ENCODE measurements at places on chromosomes 4 and X.
A peak's percentile ranks its signal among the peaks of the same experiment; 100 is the strongest.

DNA sequence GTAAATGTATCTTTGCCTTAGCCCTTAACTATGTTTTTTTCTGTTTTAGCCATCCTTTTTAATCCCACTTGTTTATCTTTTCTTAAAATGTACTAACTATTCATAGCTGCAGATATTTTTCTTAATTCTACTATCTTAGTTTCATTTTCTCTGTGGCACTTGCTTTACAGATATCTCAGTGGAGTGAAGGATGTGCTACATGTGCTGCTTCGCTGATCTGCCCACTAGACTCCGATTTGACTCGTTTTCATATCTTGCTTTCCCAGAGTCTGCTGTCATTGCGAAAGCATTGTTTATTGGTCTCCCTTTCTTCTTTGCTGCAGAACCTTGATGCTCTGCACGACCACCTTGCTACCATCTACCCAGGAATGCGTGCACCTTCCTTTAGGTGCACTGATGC lies 30.6 kb downstream of the GUCY1B1 start:
- DNase-seq = no peak

- DNase-seq = no peak
These were observed 23.0 kb upstream of the PGM2 start for GRCh38 chr4:37803348-37803973.

- DNase-seq = no peak
These were observed 324.3 kb downstream of the PTTG2 start for GRCh38 chr4:38284294-38285030.

- DNase-seq = no peak
These were observed 351.3 kb downstream of the NAP1L3 start for GRCh38 chrX:93322110-93322509.

DNA sequence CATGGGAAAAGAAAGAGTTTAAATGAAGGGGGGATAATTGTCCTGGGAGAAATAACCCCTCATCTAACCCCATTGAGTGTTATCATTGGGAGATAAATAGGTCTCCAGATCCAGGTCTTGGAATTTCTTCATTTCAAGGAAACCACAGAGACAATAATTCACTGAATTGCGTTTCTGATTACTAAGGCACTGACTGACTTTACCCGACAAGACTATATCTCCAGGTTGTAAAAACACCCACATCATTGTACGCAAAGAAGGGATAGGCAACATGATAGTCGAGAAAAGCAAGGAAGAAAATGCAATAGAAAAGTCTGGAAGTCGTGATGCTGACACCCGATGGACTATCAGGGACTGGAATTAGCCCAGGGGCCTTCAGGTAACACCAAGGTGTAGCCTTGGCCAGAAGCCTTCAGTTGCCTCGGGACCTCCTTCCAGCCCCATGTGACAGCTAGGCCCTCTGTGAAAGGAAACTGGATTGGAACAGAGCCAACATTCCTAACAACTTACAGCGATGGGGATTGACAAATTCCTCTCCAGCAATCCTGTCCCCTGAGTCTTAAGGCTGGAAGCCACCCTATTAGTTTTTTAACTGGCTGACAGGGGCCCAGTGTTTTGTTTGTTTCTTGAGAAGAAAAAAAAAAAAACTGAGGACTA lies 46.5 kb upstream of the RAB9B start:
- DNase-seq = no peak

DNA sequence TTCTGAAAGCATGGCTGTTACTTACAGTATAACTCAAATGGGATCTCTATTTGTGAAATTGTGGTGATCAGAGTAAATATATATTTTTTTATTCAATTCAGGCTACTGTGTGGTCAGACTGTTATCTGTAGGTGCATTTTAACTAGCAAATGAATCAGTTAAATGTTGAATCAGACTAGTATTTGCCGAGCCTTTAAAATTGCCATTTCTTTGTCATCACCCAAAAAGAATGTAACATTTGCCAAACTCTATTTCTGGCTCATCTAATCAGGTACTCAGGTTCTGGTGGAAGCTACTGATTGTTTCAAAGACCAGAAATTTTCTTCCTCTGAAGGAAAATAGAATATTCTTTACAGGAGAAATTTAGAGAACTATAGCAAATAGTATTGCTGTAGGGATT lies 1.8 kb upstream of the NAA15 start:
- DNase-seq = no peak

DNA sequence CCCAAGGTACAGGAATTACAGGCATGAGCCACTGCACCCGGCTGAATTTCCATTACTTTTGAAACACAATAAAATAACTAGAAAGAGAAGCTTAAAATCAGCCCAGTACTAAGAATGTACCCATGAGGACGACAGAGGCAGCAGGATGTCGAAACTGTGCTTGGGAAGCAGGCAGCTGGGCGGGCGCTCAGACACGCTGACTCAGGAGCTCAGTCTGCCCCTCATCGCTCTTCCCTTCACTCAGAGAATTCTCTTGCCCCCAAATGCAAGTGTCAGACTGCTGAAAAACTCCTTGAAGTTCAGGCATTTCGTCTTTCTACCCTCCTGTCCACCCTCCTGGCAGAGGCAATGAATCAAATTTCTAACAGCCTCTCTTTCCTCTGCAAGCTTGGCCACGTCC lies 41.0 kb upstream of the CDKN2AIP start:
- DNase-seq = no peak

- DNase-seq = no peak
These were observed 17.4 kb downstream of the PAGE4 start for GRCh38 chrX:49846522-49846921.

GRCh38 chr4:15513545-15513944 lies 43.9 kb downstream of the CC2D2A start:
- DNase-seq = no peak

GRCh38 chrX:71181558-71181909 lies 36.9 kb downstream of the NLGN3 start:
- peak; percentile 4 for DNase-seq

DNA sequence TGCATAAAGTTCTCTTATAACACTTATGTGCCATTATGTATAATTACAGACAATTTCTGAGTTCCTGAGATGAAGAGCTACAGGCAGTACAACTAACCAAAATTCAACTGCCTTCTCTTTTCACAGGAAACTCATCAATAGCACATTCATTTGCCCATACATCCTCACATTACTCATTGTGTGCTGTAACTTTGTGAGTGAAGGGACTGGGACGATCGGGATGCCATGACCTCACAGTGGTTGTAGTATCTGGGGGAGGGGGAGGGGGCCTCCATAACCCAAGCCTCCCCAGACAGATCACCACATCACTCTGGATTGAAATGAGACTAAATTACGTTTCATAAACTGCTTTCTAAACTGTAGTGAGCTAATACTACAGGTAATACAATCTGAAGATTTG lies 60.7 kb downstream of the ABCG2 start:
- DNase-seq = no peak

GRCh38 chr4:90184560-90184959 lies 57.4 kb downstream of the CCSER1 start:
- DNase-seq = no peak

DNA sequence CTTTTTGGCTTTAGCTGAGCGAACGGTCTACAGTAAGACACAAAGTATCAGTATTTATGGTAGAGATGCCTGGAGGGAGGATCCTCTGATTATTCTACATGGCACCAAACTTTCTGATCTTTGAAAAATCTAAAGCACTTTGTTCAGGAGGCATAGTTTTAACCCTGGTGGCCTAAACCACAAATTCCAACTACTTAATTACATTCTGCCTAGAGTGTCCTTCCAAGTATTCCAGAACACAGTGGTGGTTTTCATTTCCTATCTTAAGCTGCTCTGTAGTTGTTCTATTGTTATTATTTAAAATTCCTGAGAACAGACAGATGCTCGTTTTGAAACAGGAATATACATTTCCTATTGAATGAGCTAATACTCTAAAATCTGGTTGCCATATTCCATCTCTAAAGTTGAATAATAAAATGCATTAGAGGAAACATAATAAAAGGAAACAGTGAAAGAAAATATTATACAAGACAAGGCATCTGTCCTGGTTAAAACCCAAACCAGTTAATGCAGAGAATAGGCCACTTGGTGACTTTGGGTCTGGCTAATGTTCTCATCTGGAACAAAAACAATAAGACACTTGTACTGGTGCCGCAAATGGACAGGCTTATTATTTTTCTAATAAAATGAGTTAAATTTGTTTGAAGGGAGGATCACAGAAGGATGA lies 657.4 kb downstream of the SPRY1 start:
- DNase-seq = no peak

- DNase-seq = no peak
These were observed 50.7 kb downstream of the MAP7D3 start for GRCh38 chrX:136200466-136200865.

- no peak for DNase-seq
These were observed 57.6 kb downstream of the PLAC1 start for GRCh38 chrX:134600714-134601113.

- no peak for DNase-seq
These were observed 444.2 kb downstream of the IDS start for GRCh38 chrX:149060921-149061320.

DNA sequence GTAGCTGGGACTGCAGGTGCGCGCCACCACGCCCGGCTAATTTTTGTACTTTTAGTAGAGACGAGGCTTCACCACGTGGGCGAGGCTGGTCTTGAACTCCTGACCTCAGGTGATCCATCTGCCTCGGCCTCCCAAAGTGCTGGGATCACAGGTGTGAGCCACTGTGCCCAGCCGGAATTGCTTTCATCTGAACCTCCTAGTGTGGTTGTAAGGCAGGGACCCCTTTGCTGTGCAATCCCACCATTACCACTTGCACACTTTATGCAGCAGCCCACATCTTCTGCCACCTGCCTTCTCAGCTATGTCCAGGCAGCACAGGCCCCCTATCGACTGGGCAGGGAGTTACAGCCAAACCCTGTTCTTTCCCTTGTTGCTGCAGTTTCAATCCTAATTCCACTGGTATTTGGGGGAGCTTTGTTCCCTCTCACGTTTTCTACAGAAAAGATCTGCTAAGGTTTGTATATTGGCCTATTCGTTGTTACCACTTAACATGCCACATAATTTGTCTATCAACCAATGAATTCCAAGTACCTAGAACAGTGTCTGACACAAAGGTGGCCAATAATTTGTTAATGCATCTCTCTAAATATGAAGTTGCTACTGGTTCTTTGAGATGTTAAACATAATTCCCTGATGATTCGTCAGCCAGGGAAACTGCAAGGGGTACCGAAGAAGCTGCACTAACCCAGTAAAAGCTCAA lies 6.5 kb downstream of the RPL39 start:
- DNase-seq = no peak

DNA sequence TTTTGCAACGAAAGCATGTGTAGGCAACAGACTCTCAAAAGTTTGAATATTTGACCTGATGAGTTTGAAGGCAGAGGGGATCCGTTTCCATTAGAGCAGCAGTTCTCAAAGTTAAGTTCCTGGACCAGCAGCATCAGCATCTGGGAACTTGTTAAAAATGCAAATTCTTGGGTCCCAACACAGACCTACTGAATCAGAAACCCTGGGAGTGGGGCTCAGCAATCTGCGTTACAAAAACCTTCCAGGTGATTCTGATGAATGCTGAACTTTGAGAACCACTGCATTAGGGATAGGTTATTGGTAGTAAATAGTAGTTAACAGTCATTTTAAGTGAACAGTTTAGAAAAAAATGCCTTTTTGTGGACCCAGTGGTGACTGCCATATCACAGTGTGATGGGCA lies 98.8 kb downstream of the PDE5A start:
- no peak for DNase-seq

- DNase-seq = no peak
These were observed 350.0 kb downstream of the CAMK2D start for GRCh38 chr4:113411496-113411938.

GRCh38 chrX:9482408-9482807 lies 17.6 kb downstream of the TBL1X start:
- no peak for DNase-seq

DNA sequence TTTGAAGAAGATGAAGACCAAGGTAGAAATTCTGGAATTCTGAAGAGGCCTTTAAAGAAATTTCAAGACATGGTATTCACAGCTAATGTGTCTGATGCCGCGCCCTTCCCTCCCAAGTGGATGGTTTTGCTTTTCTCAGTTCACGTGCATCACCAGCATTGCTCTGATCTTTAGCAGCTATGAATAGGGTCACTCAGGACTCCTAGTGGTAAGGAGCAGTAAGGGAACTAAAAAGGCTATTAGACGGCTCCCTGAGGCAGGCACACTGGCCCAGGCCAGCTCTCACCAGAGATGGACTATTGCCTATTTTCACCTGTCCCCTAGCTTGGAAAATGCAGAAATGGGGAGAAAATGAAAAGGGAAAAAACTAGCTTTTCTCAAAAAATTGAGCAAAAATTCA lies 447.5 kb upstream of the RASGEF1B start:
- DNase-seq = no peak

DNA sequence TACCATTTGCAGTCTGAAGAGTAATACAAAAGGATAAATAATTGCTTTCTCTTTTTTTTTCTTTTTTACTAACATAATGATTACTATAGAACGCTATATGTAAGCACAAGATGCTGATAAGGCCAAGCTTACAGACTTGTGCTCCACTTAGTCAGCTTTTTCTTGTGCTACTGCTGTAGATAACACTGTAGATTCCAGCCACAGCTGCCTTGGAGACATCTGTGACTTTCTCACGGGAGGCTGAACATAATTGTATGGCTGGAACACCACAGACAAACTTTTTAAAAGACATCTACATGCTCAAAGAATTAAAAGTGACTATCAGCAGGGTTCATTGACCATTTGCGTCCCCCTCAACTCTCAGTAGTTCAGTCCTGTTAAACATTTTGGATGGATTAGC lies 381.7 kb upstream of the AMOT start:
- no peak for DNase-seq

DNA sequence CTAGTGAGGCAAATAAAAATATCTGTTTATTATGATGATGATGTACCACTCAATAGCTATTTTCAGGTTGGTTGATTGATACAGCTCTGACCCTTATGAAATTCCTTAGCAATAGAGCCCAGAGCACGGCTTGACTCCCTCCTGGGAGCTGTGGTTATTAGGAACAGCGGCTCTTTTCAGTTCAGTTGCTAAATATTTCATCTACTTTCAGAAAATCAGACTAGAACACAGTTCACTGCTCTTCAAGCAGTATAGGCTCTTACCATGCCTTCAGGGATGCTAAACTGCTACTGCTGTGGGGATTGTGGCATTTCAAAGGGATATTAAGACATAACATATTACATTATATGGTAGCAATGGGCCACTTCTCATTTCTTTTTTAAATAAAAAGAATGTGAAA lies 218.8 kb downstream of the SNCA start:
- no peak for DNase-seq

DNA sequence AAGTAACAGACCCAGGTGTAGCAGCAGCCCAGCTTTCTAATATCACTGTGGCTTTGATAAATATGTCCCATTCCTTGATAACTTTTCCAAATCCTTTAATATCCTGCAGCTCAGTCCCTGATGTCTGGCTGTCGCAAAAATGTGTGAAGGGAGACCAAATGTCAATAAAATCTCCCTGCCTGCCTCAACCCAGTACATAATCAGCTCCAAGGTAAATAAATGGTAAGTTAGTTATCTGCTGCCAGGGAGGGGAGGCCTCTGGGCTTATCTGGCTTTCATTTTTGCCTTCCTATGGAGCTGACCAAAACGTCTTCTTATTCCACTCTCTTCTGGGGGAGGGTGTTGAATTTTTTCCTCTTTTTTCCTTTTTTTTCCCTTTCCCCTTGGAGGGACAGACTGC lies 630.6 kb downstream of the MID1IP1 start:
- DNase-seq = no peak
